Activated CD8-positive, alpha-beta memory T cell treated with anti-CD3 and anti-CD28 coated beads for 1 hour (primary cell): ENCODE measurements at places on chromosomes 12 and 14.

- no peak for DNase-seq
Observed at GRCh38 chr14:35286003-35286600, 6.1 kb upstream of the PSMA6 start.

GRCh38 chr14:82153689-82154088 is 620.0 kb upstream of the SEL1L start:
- DNase-seq: no peak

- DNase-seq: no peak
Observed at GRCh38 chr12:77372494-77372893, 307.1 kb upstream of the E2F7 start.

DNA sequence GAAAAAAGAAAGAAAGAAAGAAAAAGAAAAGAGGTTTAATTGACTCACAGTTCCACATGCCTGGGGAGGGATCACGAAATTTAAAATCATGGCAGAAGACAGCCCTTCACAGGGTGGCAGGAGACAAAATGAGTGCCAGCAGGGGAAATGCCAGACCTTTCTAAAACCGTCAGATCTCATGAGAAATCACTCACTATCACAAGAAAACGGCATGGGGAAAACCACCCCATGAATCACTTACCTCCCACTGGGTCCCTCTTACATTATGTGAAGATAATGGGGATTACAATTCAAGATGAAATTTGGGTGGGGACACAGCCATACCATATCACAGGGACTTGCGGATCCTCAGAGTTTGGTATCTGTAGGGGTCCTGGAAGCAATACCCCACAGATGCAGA is 16.3 kb upstream of the EGLN3 start:
- no peak for DNase-seq

DNA sequence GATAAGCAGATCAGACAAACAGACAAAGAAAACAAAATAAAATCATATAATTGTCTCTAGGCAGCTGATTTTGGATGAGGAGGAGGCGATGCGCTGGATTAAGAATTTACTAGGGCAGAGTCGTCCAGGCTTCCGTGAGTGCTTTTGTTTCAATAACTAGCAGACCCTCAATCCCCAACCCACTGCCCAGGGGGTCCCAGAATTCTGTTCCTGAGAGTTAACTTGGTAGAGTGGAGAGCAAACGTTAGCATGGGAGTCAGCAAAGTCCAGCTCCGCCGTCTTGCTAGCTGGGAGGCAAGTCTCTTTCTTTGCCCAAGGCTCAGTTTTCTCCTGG is 95.5 kb upstream of the TBX5 start:
- no peak for DNase-seq

- DNase-seq: no peak
Observed at GRCh38 chr14:36438883-36439282, 81.1 kb downstream of the NKX2-1 start.

GRCh38 chr14:70416338-70416724 is 559 bp downstream of the SYNJ2BP start:
- no peak for DNase-seq

DNA sequence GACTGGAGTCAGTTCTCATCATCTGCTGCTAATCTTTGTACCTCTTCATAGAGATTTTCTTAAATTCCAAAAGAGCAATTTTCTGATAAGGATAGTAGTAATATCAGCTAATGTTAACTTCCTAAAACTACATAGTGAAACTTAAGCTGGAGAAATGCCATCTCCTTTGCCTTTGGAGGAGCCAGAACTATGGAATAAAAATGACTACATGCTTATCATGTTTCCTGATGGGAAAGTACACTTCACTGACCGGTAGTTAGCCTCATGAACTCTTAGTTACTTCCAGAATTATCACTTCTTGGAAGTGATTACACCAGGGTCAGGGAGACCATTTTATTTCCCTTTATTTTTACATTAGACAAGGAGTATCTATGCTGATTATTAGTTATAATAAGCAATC is 1222.1 kb upstream of the TMEM132C start:
- DNase-seq: no peak

- no peak for DNase-seq
Observed at GRCh38 chr12:124737040-124737419, 126.6 kb downstream of the SCARB1 start.

DNA sequence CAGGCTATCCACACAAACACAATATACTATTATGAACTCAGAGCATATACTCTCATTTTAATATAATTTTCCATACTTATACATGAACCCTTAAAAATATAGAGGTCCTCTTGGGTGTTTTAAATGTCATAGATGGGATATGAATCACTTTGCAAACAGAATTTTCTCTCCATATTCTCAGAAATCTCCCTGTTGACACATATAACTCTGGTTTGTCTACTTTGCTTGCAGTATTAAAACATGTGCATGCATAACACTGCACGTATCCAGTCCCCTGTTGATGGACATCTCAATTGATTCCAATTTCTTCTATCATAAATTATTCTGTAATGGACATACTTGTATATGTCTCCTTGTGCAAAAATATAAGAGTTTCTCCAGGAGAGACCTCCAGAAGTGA is 417.5 kb upstream of the TBX3 start:
- DNase-seq: no peak

GRCh38 chr12:88062474-88062873 is 33.3 kb upstream of the C12orf50 start:
- no peak for DNase-seq
